ENCODE measurements at places on chromosomes 2 and 18.

DNA sequence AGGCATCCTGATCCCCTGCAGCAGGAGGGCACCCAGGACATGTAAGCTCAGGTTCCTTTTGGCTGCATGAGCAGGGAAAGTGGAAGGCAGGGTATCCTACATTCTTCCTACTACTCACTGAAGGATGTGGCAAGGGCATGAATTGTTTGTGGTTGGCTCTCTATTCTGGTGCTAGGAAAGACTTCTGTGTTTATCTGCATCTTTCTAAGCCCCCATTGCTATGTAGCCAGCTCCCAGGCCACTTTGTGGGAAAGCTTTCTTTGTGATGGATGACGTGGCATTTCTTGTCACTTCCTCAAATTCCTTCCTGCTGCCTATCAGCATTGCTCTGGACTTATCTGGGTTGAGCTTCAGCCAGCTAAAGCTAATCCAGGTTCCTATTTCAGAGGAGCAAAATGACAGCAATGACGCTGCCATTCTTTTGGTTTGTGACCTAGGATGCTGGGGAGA lies 46.2 kb downstream of the MEIS1 start:
- no peak for DNase-seq

DNA sequence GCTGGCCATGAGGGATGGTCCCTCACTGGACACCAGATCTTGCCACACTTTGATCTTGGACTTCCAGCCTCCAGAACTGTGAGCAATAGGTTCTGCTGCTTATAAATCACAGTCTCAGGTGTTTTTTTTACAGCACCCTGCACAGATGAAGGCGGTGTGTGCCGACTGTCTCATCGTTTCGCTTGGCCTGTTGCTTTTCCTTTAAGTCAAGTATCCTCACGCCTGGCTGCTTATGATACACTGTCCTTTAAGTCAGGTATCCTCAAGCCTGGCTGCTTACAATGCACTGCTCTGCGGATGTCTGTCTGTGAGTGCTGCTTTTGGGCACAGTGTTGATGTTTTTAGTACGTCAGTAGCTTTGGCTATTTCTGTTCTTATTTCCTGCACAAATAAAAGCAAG lies 40.3 kb downstream of the SALL3 start:
- no peak for DNase-seq

- DNase-seq, result no peak
These were observed 118.6 kb upstream of the CDC42EP3 start for GRCh38 chr2:37790019-37790418.

DNA sequence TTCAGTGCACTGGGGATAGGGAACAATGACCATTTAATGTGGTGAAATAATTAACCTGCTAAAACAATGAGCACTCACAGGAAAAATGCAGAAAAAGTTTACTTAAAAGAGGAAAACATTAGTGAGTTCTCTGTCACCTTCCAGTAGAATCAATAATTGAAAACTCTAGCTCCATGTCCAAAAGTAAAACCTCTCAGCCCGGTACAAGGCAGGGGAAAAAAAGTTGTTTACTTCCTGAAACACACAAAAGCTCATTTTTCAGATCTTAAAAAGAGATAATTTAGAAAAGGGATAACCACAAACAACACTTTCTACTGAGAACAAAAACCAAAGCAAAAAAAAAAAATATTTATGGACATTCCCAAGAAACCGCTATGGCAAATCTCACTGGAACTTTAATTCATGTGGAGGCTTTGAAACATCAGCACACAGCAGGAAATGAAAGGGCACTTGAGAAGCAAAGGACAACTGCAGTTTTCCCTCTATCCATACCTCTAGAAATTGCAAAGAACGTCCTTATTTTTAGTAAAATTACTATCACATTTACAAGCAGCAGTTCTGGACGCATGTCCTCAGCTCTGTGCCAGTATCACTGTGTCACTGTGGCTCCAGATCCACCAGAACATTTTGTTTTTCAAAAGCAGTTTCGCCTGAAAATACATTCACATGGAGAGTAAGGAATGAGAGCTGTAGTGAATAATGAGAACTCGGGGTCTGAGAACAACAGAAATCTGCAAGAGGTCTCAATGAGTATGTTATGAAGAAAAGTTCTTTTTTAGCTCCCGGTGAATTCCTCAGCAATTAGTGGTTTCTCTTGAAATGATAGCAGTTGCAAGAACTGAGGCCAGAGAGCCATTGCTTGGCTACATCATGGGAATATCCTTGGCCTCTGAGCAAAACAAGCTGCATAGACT lies 44.7 kb upstream of the DNAH7 start:
- no peak for DNase-seq

DNA sequence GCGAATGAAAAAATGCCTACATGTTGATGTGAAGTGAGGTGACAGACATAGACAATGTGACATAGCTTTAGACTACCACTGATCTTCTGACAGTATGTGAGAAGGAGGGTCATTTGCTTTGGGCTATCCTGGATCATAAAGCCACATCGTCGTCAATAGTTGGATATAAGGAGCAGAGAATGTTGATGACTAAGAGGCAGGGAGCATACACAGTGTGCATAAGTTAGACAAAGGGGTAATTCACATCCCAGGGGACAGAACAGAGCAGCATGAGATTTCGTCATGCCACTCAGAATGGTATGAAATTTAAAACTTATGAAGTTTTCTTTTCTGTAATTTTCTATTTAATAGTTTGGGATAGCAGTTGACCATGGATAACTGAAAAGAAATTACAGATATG lies 403.2 kb downstream of the DSC3 start:
- no peak for DNase-seq

- DNase-seq, result no peak
These were observed 98.1 kb downstream of the HS1BP3 start for GRCh38 chr2:20552847-20553246.

DNA sequence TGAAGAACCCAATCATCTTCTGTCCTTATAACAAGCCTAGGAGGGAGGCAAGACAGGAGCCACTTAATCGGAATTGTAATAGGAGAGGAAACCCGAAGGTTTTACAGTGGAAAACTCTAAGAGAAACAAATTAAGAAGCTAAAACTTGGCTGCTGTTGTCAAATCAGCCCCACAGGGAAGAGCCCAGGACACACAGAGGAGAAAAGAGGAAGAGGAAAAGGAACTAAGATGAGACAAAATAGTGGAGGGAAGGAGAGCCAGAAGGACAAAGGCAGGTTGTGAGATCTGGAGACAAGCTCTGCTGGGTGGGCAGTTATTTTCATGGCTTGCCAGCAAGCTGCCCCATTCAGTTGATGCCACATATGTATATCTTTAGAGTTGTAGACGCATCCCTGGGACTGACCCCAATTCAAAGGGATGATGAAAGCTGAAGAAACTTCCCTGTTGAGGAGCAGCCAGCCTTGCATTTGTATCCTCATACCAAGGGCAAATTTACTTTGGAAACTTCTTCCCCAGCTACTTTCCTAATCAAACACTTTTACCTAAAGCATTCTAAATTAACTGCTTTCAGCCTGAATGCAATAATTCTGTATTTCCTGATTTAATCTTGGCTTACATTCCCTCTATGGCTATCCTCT lies 499.8 kb upstream of the MEIS1 start:
- no peak for DNase-seq

DNA sequence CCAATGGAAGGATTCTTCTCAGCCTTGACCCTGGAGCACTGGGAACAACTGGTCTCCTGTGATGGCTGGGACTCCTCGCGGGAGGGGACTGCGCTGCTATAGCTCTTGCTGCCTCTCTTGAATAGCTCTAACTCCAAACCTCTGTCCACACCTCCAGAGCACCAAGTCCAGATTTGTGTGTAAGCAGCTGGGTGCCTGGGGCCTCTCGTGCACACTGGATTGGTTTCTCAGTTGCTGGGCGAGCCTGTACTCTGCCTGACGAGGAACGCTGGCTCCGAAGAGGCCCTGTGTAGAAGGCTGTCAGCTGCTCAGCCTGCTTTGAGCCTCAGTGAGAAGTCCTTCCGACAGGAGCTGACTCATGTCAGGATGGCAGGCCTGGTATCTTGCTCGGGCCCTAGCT lies 28.8 kb downstream of the LIPG start:
- no peak for DNase-seq

- no peak for DNase-seq
These were observed 26.4 kb downstream of the ASXL2 start for GRCh38 chr2:25851740-25852503.

DNA sequence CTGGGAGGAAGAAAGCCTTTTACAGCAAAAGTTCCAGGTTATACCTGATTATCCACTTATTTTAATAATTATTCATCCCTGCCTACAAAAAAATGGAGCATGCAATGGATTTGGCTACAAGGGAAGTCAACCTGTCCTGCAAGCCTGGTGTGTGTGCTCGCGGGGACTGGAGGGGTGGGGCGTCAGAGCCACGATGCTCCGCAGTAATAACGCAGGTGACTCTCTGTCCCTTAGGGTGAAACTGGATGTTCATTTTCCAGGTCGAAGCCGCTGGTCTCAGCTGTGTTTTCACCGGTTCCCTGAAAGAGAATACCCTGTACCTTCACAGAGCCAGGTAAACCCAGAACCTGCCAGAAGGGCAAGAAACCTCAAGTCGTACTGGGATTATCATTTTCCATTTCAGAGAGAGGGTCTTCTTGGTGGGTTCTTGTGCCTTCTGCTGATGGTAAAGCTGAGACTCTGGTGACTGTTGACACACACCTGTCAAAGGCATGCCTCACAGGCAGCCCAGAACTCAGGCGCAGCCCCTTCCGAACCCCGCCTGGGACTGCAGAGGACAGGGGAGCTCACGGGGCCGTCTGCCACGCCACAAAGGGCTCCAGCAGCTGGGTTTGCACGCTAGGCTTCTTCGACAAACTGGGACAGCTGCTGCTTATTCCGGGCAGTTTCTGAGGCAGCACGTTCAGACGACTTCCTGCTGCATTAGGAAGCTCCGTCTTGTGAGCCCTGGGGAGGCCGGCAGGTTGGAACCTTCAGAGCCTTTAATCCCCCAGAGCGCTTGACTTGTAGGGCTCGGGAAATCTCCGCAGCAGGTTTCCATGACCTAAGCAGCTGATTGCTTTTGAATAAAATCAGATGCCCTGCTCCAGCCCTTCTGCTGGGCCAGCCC lies 58.6 kb downstream of the KCNG2 start:
- DNase-seq, result no peak

All from stimulated activated CD4-positive, alpha-beta T cell treated with anti-CD3 and anti-CD28 coated beads, Interleukin-4, amount 100 ng/mL, for 4 hours (primary cell).